ENCODE measurements at places on chromosomes 5 and 9. TPM values are rescaled to one million over a fixed set of nuclear protein-coding genes. Genes with fewer than 3 reads are reported as not detected.

DNA sequence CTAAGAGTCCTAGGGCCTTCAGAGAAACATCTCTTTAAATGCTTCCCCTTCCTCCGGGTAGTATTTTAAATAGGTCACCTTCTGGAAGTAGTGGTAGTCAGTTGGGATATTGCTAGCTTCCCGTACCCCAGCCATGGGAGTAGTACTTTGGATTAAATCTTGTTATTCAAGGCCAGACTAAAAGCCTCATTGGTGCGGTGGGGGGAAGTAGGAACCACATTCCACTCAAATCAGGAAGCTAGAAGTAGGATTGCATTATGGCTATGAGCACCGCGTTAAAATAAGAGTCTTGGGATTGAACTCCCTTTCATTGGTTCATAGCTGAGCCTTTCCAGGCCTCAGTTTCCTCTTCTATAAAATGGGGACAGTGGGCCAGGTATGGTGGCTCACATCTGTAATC lies 6.7 kb downstream of the KCNIP1 start:
- no peak for DNase-seq

GRCh38 chr9:109005678-109006077 lies 7.6 kb downstream of the CTNNAL1 start:
- DNase-seq = no peak

The F2RL2 gene
- total RNA-seq = not detected

The FBP1 gene
- 40.4 TPM for total RNA-seq

The DMAC1 gene
- 28.4 TPM for total RNA-seq
